ENCODE measurements at places on chromosomes 2 and 18.

DNA sequence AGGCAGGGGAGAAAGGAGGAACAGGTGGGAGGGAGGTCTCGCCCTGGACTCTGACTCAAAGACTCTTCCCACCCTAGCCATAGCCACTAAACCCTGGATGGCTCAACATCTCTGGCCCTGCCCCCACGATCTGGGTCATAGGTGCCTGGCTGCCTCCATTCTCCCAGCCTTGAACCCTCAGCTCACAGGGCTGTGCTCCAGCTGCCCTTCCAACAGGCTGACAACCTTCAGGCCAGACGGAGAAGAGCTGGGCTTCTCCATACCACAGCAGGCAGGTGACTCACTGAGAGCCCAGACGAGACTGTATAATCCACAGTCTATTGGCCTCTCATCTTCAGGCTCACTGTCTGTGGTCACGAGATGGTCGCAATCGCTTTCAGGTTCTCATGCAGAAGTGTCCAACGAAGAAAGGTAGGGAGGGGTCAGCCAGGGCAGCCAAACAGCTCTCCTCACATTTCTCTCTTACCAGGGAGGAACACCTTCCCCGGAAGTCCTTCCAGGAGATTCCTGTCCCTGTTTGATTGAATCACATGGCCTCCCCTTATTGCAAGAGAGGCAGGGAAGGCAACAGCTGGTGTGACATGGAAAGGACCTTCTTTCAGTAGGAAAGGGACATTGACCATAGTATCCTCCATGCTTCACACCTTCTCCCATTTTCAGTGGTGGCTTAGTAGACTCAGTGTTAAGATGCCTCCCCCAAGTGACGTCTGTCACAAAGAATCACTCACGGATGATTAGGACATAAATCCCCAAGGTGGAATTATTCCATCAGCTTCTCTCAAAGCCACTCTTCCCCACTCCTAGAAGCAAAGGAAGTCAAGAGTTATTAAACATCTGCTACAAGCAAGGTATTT is 100.1 kb downstream of the MRO start:
- no peak for DNase-seq

GRCh38 chr2:210476194-210477128 is at the start of gene LANCL1:
TSS of gene LANCL1 (minus strand) at chr2:210476759. CDS start at chr2:210476396, 363 bp downstream.
- DNase-seq, result peak; percentile 97

DNA sequence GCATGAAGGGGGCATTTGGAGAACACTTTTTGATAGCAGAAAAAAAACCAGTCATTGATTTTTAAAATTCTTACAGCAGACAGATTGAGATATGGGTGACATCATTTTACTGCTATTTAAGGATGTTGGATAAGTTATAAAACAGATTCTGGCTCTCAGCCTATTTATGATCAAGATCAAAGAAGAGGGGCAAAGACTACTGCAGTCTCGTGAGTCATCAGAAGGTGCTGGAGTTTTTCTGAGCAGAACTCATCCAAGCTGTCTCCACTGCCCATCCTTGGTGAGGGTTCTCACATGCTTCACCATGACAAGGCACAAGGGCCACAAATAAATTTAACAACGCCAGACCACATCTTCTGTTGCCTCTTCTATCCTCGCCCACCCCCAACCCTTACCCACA is 58.8 kb downstream of the ST6GAL2 start:
- DNase-seq, result no peak

DNA sequence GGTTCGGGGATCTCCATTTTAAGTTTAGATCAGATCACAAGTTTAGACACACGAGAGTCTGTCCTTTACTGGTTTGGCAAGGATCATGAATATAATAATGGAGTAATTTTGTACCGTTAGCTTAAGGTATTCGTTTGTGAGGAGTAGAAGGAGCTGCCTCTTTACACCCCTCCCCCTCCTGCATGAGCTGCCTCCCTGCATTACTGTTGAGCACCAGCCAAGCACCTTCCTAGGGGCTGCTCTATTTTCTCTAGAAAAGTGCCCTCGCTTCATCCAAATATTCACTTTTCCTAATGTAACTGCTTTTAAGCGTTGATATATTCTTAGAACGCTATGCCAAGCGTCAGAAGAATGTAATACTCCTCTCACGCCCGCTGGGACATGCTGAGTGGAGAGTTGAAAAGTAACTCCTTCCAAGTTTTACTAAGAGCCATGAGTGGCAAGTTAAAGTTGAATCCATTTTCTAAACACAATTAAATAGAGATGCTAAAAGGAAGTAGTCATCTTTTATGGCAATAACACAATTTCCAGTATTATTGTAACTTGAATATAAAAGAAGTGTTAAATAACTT is 25.4 kb upstream of the SCN7A start:
- no peak for DNase-seq

DNA sequence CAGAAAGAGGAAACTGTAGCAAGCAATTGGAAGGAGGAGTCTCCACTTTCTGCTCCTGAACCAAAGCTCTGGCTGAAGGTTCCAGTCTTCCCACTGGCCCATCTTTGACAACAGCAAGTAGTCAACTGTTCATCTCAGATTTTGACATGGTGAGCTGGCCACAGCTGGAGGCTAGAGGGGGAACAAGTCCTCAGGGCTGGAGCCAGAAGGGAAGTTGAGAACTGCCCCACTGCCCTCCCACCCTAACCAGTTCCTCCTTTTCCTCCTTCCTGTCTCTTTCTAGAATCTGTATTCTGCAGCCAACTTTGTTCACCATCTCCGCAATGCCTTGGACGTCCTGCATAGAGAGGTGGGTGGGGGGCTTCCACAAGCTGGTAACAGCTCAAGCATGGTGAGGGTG is 105.8 kb downstream of the PLB1 start:
- DNase-seq, result no peak

- no peak for DNase-seq
Measured at GRCh38 chr18:77102259-77103040, 30.1 kb downstream of the MBP start.

GRCh38 chr18:48300463-48300961 is 108.7 kb downstream of the ZBTB7C start:
- no peak for DNase-seq

DNA sequence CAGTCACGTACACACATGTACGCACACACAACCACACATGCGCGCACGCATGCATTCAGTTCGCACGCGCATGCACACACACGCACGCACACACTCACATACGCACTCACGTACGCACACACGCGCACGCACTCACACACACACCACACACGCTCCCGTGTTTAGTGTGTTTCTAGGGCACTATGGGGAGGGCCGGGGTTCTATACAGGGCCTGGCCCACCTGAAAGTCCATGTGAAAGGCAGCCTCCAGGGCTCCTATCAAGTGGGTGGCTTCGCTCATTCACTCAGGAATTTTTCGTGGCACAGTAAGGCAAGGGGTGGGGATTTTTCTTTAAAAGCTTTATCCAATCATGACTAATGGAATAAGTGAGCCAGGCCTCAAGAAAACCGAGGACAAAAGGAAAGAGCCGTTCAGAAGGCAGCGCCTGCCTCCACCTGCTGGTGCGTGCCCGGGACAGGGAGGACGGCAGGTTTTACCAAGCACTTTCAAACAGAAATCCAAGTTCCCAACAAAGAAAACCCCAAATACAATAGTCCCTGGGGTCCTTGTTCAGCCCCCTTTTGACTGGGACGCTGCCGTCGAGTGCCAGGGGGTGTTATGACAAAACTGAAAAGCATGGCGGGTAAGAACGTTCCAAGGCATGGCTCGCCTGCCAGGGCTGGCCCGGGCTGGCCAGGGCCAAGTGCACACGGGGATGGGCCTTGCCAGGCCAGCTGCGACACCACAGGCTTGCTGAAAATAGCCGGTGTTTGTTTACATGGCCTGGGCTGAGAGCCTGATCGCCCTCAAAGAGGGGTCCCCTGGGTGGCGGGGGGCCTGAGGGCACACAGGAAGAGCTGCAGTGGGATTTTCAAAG is 110.0 kb downstream of the HDAC4 start:
- peak; percentile 65 for DNase-seq

DNA sequence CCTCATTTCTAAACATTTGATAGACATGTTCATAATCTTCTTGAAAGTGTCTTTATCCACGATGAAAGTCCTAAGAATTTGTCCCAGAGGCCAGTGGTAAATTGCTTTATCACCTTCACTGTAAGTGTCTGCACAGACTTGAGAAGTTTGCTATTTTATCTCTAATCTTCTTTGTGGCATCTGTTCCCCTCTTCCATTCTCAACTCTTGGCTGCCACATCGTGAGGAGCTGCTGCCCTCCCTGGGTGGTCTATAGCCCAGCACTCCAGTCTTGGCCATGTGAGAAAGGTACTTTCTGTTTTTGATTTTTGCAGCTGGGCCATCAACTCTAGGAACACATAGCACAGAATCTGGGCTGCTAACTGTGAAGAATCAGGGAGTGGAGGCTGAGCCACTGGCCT is 45.5 kb downstream of the SLC14A2 start:
- no peak for DNase-seq

- DNase-seq, result no peak
Measured at GRCh38 chr2:37575780-37576179, 95.7 kb downstream of the CDC42EP3 start.

DNA sequence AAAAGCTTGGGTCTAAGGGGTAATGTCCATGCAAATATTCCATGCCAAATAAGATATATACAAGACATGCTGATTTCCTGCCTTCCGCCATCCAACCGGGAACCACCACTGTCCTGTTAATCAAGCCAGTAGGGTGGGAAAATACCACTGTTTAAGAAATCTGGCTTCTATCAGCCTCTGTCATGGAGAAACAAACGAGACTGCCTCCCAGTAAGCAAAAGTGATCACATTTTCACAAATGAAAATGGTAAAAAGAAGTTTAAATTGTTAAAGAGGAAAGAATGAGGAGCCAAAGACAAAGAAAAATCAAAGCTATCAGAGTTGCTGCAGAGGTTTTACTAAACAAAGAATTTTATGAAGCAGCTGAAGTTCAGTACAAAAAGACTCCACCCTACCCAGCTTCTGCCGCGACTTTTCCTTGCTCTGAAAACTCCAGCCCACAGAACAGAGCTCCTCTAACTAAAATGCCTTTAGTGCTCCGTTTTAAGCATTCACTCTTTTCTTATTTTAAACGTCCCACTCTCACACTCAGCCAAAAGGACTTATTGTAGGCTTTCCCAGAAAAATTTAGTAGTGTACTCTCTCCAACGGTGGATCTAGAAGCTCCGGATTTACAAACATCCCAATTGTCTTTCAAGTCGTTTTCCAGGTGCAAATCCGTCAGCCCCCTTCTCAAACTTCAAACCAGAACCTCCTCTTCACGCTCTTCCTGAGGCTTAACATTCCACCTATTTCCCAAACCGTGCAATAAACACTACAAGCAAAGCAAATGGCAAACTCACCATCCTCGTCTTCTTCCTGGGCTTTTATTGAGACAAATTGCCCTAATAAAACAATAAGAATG is 613 bp downstream of the COL5A2 start:
- DNase-seq, result no peak

- DNase-seq, result peak; percentile 21
Measured at GRCh38 chr2:128308284-128308731, 10.4 kb downstream of the HS6ST1 start.

DNA sequence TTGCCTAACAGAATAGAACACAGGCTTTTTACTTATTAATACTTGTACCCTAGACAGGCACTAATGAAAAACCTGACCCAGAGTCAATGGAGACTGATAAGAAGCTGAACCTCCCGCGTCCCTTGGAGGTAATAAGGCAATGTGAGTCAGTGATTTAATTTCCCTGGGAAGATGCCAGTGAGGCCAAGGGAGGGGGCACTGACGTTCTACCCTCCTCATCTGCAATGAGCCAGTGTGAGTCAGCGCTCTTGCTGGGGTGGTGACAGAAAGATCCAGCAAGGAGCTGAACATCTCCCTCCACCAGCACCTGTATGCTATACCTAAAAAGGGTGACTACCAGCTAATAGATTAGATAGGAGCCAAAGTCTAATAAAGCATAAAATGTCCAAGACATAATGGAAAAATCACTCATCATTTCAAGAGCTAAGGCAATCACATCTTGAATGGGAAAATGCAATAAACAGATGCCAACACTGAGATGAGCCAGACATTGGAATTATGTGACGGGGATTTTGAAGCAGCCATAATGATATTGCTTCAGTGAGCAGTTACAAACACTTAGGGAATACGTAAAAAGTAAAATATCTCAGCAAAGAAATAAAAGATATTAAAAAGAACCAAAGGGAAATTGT is 116.9 kb downstream of the TPGS2 start:
- DNase-seq, result no peak

DNA sequence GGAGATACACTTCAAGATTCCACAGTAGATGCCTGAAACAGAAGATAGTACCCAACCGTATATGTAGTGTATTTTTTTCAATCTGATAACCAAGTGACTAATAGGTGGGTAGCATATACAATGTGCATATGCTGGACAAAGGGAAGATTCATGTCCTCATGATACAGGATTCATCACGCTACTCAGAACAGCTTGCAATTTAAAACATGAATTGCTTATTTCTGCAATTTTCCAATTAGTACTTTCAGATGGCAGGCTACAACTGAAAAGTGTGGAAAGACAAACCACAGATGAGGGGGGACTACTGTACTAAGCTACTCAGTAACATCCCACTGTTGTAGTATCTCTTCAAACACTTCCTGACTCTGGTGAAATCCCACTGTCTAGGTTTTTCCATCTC is 3.7 kb downstream of the IER3IP1 start:
- no peak for DNase-seq

GRCh38 chr18:59024829-59025228 is 114.9 kb upstream of the SEC11C start:
- DNase-seq, result no peak

GRCh38 chr2:130351711-130352110 is 4.1 kb upstream of the PTPN18 start:
- no peak for DNase-seq

DNA sequence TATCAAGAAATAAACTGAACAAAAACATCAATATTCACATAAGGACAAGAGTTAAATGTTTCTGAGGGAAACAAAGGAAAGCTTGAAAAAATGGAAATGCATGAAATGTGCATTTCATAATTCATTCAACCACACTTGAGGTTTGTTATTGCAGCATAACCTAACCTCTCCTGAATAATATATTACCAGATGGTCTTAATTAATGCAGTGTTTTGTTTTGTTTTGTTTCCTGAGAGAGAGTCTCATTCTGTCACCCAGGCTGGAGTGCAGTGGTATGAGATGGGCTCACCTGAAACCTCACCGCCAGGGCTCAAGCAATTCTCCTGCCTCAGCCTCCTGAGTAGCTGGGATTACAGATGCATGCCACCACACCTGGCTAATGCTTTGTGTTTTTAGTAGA is 139.9 kb upstream of the PIEZO2 start:
- no peak for DNase-seq

GRCh38 chr2:11539317-11540147 is 5.7 kb downstream of the GREB1 start:
- no peak for DNase-seq

DNA sequence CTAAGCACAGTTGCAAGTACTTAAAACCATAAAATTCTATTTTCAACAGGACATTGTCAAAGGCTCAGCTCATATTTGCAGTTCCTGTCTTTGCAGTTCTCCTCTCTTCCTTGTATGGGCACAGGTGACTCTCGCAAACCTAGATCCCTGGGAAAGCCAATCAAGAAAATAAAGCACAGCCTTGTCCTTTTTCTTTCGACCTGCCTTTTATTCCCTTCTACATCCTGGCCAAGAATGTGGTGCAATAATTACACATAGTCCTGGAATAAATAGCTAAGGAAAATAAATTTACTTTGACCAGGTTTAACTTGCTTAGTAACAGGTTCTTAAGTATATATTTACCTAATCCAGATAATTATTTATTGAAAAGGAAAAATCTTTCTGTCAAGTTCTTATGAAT is 20.2 kb downstream of the ATG16L1 start:
- DNase-seq, result no peak

GRCh38 chr18:10143596-10143995 is 229.8 kb downstream of the VAPA start:
- no peak for DNase-seq

Data from midbrain (tissue), 1 donor.